ENCODE measurements at places on chromosomes 12 and 14.

- no peak for DNase-seq
Observed at GRCh38 chr14:64438181-64438841, 27.0 kb upstream of the AKAP5 start.

GRCh38 chr12:122051231-122051876 is 27.2 kb upstream of the MLXIP start:
- no peak for DNase-seq

DNA sequence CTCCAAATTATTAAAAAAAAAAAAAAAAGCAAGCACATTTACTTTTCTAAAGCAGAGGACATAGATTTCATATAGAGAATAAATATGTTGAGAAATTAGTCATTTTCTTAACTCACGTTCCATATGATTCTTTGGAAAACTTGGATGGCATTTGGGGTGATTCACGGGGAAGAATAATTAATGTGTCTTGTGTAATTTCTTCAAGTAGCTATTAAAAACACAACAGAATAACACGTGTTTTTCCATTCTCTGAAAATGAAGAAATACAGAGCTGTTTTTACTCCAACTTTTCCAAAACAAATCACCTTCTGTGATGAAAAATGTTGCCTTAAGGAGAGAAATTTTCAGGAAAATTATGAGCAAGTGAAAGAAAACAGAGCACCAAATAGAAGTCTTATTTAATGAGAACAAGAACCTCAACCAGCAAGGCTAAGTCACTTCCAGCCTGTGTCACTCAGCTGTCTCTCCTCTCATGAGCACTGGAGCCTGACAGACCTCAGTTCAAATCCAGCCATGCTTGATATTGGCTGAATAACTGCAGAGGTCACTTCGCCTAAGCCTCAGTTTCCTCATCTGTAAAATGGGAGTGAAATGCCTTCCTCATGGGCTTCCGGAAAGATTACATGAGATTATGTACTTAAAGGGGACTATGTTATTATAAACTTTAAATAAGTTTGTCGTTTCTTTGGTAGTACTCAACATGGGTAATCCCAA is 42.8 kb upstream of the NUAK1 start:
- no peak for DNase-seq

DNA sequence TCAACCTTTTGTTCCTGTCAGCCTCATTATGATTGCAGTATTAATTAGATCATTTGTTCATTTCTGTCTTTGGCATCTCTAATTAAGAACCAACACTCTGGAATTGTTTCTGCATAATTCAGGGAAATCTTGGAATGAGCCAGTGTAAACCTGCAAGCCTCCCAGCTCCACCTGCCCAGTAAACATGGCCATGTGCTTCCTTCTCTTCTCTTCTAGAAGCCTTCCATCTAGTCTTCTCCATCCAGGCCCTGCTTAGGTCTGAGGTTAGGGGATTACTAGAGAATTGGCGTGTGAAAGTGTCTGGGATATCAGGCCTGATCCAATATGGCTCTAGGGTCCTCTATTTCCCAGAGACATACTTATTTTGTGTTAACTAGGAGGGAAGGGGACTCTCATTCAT is 528.0 kb downstream of the AACS start:
- no peak for DNase-seq

DNA sequence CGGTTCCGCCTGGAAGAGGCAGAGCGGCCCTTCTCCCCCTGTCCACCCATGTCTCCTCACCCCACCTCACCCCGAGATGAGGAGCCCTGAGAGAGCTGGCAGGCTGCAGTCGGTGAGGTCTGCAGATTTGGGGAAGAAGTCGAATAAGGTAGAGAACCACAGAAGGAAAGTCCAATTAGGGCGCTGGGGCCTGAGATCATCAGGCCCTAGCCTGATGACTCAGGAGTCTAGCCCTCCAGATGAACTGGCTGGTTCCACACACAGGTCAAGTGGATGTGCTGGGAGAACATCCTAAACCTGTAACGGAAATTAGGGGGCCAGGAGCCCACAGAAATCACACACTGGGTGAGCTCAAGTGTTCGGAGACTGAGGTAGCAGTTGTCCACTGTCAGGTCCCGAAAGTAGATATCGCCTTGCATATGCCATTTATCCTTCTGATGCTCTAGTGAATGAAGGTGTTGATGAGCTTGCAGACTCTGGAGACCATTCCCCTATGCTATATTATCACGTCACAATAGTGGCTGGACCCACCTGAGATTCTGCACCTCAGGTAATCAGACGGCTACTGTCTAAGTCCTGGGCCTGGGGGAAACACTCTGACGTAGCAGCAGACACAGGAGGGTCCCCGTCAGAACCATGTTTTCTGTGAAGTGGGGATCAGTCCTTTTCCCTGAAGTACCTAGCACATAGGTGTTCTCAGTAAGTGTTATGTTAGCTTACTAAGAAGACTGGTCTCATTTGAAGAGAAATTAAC is 886 bp upstream of the METTL17 start:
- DNase-seq, result no peak

DNA sequence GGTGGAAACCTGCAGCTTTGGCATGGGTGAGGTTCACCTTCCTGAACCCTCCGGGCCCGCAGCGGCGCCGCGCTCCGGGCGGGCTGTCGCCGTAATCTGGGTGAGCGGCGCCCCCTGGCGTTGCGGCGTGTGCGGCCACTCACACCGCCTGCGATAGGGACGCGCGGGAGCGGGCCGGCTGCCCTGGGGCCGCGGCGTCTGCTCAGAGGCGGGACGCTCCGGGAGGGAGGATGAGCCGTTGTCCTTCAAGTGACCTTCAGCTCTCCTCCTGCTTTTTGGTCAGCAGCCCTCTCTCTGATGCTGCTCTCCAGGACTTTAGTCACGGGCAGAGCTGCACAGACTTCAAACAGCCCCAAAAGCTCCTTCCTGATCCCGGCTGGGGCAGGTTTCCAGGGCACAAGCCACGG is 211.7 kb upstream of the FKBP4 start:
- DNase-seq, result peak; percentile 85

DNA sequence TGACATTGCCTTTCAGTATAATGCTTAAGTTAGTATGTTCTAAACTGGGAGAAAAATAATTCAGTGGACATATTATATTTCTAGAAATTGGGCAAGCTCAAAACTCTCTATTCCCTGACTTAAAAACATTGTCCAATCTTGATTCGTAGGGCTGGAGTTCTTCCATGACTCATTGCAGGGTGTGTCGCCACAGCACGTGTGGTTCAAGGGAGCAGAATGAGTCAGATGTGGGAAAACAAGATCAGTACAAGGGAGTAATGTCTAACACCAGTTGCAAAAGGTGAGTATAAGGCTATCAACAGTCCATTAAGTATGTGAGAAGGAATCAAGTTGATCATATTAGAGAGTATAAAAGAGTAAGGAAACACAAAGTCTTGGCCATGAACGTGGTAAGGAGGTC is 887.0 kb downstream of the TMTC2 start:
- DNase-seq, result no peak

DNA sequence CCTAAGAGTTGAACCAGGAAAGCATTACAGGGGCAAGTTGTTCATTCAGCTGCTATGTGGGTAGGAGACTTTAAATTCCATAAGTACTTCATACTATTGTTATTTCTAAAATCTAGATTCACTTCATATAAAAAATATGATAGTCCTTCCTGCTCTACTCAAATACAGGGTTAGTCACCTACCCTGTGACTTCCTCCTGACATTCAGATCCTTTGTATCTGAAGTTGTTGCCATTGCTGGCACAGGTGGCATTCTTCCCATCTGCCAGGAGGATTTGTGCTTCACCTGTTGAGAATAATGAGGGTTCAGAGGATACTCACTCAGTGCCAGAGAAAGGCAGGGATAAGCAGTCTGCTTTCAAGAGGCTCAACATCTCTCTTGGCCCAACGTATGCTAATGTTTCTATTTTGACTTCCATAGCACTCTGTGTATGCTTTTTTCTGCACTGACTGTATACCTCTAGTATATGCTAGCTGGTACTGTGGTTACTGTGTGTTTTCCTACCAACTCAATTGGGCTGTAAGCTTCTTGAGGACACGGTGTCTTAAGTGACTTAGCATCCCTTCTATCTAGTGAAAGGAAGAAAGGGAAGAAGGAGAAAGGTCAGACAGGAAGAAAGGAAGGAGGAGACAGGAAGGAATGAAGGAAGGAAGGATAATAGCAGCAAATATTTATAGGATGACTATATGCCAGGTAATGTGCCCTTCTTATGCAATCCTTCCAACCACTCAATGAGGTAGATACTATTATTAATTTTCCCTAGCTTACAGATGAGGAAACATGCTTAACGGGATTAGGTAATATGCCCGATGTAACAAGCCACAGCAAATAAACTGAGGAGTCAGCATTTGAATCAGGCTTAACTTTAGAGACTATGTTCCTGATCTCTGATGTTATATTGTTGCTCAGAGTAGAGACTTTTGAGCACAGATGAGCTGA is 38.5 kb upstream of the FGF6 start:
- no peak for DNase-seq

GRCh38 chr12:120884644-120885043 is 19.5 kb downstream of the SPPL3 start:
- DNase-seq, result no peak

- no peak for DNase-seq
Observed at GRCh38 chr14:23123419-23123818, 4.4 kb upstream of the CEBPE start.

DNA sequence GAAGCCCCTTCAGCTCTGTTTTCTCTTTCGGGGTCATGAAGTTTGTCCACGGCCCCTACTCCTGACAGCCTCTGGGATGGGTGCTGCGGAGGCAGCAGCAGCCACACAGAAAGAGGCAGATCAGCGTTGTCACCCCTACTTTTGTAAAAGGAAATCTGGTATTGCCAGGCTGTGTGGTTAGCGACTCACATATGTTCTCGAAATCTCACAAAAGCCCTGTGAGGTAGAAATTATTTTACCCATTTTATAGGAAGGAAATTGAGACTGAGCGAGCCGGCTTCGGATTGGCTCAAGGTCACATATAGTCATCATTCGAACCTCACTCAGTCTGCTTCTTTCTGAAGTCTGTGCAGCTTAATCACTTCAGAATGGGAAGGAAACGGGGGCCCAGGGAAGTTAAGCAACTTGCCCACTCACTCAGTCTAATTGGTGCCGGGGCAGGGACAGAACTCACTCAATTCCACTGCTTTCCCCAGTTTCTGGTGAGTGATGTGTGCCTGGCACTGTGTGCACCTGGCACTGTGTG is 1.1 kb upstream of the CKAP4 start:
- DNase-seq, result no peak

GRCh38 chr14:90808759-90809529 is 7.3 kb downstream of the TTC7B start:
- no peak for DNase-seq

- DNase-seq, result no peak
Observed at GRCh38 chr12:101173197-101173749, 36.8 kb downstream of the SLC5A8 start.

DNA sequence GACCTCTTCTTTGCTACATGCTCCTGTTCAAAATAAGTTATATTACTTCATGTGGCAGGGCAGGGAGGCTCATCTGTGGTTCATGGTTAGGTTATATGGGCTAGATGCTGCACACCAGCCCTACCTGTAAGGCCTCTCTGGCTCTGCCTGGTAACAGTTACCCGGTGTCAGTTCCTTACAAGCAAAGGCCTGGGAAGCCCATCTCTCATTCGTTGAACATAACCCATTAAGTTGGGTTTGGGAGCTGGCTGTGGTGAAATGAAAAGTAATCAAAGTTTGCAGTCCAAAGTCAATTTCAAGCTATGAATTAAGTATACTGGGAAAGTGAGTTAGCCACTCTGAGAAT is 183.2 kb downstream of the PPM1H start:
- DNase-seq, result no peak

DNA sequence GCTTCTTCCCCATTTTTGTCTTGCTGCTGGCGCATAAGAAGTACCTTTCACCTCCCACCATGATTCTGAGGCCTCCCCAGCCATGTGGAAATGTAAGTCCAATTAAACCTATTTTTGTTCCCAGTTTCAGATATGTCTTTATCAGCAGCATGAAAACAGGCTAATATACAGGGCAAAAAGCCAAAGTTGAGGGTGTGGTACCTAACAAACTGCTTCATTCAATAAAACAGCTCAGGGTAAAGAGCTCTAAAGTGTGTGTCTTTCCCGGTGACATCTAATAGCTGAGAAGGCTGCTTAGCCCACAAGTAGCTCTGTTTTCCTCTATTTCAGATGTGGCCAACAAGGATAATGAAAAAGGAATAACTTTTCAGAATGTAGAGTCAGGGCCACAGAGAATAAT is 76.7 kb upstream of the SLC8A3 start:
- DNase-seq, result no peak

GRCh38 chr14:89344920-89345254 is 72.1 kb downstream of the FOXN3 start:
- no peak for DNase-seq

DNA sequence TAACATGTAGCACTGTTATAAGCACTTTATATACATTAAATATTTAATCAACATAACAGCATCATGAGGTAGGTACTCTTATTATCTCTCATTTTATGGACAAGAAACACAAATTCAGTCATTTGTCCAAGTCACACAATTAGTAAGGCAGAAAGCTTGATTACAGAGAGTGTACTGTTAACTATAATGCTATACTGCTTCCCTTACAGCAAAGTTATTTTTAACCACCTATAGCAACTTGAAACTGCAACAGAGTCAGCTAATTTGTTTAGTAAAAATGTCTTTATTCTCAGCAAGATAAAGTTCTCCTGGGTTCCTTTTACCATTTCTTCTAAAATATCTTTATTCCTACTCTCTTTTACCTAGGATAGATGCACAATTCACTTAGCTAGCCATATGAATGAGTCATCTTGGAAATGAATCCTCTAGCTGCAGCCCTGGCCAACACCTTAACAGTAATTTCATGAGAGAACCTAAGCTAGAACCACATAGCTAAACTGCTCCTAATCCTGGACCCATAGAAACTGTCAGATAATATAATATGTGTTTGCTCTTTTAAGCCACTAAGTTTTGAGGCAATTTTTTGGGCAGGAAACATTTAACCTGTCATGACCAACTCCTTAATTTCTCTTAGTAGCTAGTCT is 90.2 kb upstream of the HECTD1 start:
- DNase-seq, result no peak

DNA sequence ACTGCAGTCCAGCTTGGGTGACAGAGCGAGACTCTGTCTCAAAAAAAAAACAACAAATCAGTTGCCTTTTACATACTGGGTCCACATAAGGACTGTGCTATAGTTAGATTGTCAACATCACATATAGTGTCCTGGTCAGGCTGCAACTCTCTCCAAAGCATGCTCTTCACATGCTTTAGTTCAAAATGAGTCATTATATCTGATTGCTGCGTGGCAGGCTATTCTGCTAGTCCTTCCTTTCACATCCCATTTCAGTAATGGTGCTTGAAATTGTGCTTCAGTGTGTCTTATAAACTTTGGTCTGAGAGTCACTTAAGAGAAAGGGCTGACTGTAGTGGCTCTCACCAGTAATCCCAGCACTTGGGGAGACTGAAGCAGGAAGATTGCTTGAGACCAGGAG is 6.9 kb downstream of the LETMD1 start:
- no peak for DNase-seq

DNA sequence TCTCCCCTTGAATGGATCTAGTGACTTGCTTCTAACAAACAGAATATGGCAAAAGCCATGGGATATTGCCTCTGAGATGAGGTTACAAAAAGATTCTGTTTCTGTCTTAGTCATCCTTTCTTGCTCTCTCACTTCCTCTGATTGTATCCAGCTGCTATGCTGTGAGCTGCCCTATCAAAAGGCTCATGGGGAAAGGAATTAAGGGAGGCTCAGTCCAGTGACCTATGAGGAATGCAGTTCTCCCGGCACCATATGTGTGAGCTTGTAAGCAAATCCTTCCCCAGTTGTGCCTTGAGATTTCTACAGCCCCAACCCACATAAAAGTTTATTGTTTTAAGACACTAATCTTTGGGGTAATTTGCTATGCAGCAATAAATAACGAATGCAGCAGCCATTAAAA is 183.1 kb downstream of the KLHL28 start:
- DNase-seq, result no peak

Measured in HuH-7.5 (cell line).